ENCODE measurements at places on chromosomes 11 and 22. TPM values are rescaled to one million over a fixed set of nuclear protein-coding genes. Genes with fewer than 3 reads are reported as not detected.

The MS4A14 gene
- total RNA-seq, result not detected

- peaks cover 30% of the 10 kb centered on the region for H3K27me3 ChIP-seq
- DNase-seq, result no peak
- peak overlapping the region; percentile 57 for H3K4me3 ChIP-seq
- peaks cover 15% of the 10 kb centered on the region for H3K4me1 ChIP-seq
- H3K27ac ChIP-seq, result no peak overlapping the region
These were observed 413 bp downstream of the CBX7 start for GRCh38 chr22:39152024-39152510.

The TYR gene
- not detected for total RNA-seq

DNA sequence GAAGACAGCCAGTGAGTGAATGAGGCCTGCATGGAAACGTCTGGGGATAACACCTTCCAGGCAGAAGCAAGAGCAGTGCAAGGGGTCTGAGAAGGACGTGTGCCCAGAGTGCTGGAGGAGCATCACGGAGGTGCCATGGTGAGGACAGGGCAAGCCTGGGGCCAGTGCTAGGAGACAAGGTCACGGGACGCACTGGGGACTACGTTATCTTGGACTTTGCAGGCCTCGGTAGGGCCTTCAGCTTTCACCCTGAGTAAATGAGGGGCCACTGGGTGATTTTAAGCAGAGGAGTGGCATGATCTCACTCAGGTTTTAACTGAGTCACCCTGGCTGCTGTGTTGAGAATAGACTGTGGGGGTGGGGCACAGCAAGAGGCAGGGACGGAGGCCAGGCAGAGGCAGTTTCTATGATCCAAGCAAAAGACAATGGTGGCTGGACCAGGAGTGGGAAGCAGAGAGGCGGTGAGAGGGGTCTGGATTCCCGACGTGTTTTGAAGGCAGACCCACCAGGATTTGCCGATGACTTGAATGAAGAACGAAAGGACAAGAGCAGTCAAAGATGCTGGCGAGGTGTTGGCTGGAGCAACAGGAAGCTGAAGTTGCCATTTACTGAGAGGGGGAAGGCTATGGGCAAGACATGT is 102.7 kb upstream of the PARVA start:
- H3K4me3 ChIP-seq, result no peak overlapping the region
- no peak overlapping the region for H3K27ac ChIP-seq
- peaks cover 2% of the 10 kb centered on the region for H3K36me3 ChIP-seq
- H3K4me1 ChIP-seq, result peaks cover 36% of the 10 kb centered on the region
- H3K27me3 ChIP-seq, result no peaks in the 10 kb centered on the region
- DNase-seq, result peak; percentile 73

The SHANK2 gene
- total RNA-seq, result 0.03 TPM

The ALG8 gene
- total RNA-seq, result 41.7 TPM

DNA sequence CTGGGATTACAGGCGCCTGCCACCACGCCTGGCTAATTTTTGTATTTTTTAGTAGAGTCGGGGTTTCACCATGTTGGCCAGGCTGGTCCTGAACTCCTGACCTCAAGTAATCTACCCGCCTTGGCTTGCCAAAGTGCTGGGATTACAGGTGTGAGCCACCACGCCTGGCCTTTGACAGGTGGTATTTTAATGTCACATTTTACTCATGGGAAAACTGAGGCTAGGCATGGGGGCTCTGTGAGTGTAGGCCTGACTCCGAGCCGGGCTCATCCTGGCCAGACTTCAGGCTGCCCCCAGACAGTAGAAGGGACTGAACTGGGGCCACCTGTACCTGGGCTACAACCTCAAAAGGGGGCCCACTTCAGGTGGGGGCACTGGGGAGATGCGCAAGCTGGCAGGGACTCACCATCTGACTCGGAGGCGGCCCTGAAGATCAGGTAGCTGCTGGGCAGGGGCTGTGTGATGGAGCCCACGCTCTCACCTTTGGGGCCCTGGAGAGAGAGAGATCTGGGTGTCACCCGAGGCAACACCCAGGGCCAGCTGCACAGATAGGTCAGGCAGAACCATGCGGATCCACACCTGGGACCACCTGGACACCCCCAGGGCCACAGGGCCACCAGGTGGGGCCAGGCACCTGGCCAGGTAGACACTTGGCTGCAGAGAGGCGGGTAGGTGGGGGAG is 45.8 kb downstream of the OSBPL5 start:
- no peak for DNase-seq
- H3K36me3 ChIP-seq, result peaks cover 33% of the 10 kb centered on the region
- no peak overlapping the region for H3K4me3 ChIP-seq
- H3K4me1 ChIP-seq, result peaks cover 1% of the 10 kb centered on the region

The ART5 gene
- total RNA-seq, result 0.38 TPM

DNA sequence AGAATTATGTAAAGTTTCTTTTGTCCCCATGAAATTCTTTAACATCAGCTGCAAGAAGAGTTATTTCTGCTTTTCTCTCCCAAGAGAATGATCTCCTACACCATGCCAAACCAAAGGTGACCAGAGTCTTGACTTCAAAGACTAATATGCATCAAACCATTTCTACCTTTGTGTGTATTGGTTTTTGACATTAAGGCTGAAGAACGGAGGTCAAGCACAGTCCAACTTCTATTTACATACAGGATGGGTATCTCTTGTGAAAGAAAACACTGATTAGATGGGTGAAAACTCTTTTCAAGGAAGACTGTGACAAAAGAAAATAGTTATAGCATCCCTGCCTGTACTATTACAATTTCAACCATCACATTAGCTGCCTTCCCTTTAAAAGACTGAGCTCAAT is 256.3 kb downstream of the CADM1 start:
- no peaks in the 10 kb centered on the region for H3K36me3 ChIP-seq
- H3K27me3 ChIP-seq, result no peaks in the 10 kb centered on the region
- no peak overlapping the region for H3K27ac ChIP-seq
- no peak overlapping the region for H3K4me3 ChIP-seq
- no peak for DNase-seq
- peaks cover 8% of the 10 kb centered on the region for H3K4me1 ChIP-seq

DNA sequence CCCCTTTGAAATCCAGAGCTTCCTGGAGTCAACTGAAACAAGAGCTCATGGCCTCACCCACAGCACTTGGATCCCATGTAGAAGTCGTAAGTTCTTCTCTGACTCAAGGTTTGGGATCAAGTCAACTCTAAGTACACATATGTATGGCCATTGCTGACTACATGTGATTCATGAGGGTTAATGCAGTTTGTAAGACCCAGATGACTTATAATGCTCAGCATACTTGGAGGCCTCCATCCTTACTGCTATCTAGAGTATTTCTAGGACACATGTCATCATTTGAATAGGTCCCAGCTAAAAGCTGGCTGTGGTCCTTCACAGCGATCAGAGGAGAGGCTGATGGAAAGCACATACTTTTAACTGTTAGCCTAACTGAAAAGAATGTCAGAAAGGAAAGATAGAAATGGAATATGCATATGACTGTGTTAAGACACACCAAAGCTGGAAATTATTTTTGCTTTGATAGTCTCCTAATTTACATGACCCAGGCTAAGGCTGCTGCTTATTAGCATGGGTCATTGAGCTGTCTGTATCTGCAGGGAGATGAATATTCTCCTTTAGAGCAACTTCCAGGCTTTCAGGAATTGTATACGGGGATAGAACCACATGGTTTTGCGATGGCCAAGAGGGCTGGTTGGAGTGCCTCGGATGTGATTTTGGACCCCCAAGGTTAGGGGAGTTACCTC is 76.3 kb downstream of the NTM start:
- no peak overlapping the region for H3K4me3 ChIP-seq
- no peak overlapping the region for H3K27ac ChIP-seq
- no peak for DNase-seq

- no peaks in the 10 kb centered on the region for H3K27me3 ChIP-seq
- no peak overlapping the region for H3K4me3 ChIP-seq
These were observed 109.0 kb downstream of the SIK3 start for GRCh38 chr11:116989184-116989583.

The CYTH4 gene
- not detected for total RNA-seq

The FGF3 gene
- total RNA-seq, result 2.5 TPM

DNA sequence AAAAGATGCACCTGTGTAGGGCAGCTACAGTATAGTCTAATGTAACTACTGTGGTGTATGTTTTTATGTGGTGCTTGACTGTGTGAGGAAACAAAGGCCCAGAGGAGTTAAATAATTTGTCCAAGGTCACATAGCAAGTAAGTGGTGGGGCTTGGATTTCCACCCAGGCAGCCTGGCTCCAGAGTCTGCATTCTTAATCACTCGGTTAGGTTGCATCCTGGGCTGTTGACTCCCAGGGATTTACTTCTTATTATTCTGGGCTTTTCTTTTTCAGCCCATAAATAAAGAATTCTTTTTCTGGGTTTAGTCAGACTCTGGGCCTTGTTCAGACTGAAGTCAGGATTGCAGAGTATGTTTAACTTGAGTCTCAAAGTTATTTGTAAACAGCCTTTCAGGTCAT is 82.1 kb downstream of the ARHGAP42 start:
- peaks cover 9% of the 10 kb centered on the region for H3K4me1 ChIP-seq
- H3K36me3 ChIP-seq, result peaks cover 15% of the 10 kb centered on the region
- DNase-seq, result no peak

DNA sequence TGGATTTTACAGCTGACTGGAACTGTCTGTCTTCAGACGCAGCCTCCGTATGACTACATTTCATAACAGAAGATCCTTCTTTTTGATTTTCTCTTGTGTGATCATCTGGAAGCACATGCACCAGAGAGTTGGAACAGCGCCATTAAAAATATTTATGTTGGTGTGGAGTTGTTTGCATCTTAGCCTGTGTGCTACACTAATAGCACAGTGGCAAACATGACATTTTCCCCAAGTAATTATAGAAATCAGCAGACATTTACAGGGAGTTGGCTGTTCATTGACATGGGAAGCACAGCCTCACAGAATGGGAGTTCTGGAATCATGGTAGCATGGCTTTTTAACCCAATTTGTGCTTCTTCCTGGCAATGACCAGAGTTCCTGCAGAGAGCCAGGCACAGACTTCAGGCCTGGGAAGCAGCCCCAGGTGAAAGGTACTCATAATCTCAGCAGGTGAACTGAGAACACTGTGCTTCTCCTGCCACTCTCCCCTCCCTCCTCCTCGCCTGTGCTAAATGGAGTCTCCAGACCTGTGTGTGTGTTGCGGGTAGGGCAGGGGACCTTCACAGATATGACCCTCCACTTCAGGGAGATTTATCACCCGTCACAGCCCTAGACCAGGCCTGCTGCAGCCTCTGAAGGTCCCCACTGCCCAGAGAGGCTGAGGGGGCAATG is 82.8 kb upstream of the PLET1 start:
- no peak overlapping the region for H3K4me3 ChIP-seq
- no peak for DNase-seq
- peaks cover 22% of the 10 kb centered on the region for H3K4me1 ChIP-seq
- no peaks in the 10 kb centered on the region for H3K36me3 ChIP-seq

The DEUP1 gene
- not detected for total RNA-seq

DNA sequence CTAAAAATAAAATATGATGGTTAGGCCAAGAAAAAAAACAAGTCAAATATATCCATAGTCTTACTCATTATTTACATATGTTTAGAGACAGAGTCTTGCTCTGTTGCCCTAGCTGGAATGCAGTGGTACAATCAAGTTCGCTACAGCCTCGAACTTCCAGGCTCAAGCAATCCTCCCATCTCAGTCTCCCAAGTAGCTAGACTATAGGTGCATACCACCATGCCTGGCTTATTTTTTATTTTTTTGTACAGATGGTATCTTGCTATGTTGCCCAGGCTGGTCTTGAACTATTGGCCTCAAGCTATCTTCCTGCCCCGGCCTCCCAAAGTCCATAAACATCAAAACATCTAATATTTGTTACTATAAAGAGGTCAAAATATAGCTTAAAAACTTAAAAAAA is 36.1 kb downstream of the C2CD3 start:
- H3K36me3 ChIP-seq, result peaks cover 23% of the 10 kb centered on the region
- peak overlapping the region; percentile 78 for H3K27ac ChIP-seq
- no peak overlapping the region for H3K4me3 ChIP-seq
- DNase-seq, result no peak

- H3K36me3 ChIP-seq, result no peaks in the 10 kb centered on the region
- no peaks in the 10 kb centered on the region for H3K4me1 ChIP-seq
- H3K27me3 ChIP-seq, result no peaks in the 10 kb centered on the region
- no peak overlapping the region for H3K27ac ChIP-seq
- DNase-seq, result no peak
- no peak overlapping the region for H3K4me3 ChIP-seq
These were observed 372.7 kb downstream of the BUD13 start for GRCh38 chr11:116400081-116400480.

DNA sequence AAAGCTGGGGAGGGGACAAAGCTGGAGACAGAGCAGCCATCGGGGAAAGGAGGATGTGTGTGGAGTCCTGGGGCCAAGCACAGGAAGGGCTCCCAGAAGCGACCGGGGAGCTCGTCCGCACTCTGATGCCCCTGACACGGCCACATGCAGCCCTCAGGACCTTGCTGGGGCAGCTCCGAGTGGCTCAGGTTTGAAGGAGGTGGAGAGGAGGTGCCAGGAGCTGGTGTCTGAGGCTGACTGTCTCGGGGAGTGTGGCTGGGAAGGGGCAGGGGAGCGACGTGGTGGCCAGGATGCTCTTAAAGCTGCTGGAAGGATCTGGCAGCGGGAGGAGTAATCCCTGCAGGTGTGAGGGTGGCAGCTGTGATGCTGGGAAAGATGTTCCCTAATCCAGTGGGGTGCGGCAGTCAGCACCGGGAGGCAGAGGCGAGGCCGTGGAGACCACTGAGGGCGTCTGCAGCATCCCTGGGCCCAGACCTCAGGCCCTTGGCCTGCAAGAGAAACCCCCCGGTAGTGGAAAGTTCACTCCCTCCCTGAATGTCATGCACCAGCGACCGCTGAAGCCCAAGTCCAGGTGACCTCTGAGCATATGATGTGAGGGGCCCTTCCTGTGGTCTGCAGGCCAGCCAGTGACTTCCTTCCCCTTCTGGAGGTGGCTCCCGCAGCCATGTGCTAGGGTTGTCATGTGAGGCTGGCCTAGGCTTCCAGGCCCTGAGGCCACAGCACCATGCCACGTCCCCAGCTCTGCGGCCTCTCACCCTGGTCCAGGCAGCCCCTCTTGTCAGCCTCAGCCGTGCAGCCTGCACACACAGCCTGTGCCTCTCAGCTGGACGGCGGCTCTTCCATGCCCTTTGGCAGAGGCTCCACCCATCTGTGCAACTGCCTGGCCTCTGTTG is 17.2 kb upstream of the CTSD start:
- H3K27me3 ChIP-seq, result no peaks in the 10 kb centered on the region
- peak overlapping the region; percentile 10 for H3K27ac ChIP-seq
- no peaks in the 10 kb centered on the region for H3K36me3 ChIP-seq
- DNase-seq, result no peak

The CCDC88B gene
- total RNA-seq, result 0.30 TPM

The GRM5 gene
- total RNA-seq, result not detected

The RASL10A gene
- total RNA-seq, result not detected

GRCh38 chr22:47586038-47586437 is 823.6 kb downstream of the TBC1D22A start:
- H3K4me3 ChIP-seq, result no peak overlapping the region
- no peak overlapping the region for H3K27ac ChIP-seq
- DNase-seq, result no peak
- no peaks in the 10 kb centered on the region for H3K27me3 ChIP-seq
- no peaks in the 10 kb centered on the region for H3K4me1 ChIP-seq

DNA sequence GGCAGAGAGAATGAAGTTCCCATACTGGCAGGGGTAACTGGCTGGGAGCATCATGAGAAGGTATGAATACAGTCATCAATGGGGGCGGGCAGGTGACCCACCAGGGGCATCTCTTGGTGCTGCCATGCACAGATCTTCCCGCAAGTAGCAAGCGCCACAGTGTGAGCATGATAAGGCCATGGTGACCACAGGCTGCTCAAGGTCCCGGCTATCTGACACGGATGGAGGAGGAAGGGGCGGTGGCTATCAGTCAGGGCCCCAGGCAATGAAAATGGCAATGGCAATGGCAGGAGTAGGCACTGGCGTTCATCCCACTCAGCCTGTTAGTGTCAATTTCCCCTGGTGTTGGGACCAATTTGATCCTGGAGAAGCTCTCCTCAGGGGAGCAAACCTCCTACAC is 21.6 kb downstream of the ASCL2 start:
- H3K27me3 ChIP-seq, result peaks cover 60% of the 10 kb centered on the region
- no peaks in the 10 kb centered on the region for H3K4me1 ChIP-seq
- H3K4me3 ChIP-seq, result no peak overlapping the region
- no peak for DNase-seq
- no peaks in the 10 kb centered on the region for H3K36me3 ChIP-seq

The MIAT gene
- 3.3 TPM for total RNA-seq

Data from osteocyte (in vitro differentiated cells).